ENCODE measurements at places on chromosomes 3 and 15. TPM values are rescaled to one million over a fixed set of nuclear protein-coding genes. Genes with fewer than 3 reads are reported as not detected.
A peak's percentile ranks its signal among the peaks of the same experiment; 100 is the strongest.

The FAM81A gene
- 4.9 TPM for total RNA-seq

DNA sequence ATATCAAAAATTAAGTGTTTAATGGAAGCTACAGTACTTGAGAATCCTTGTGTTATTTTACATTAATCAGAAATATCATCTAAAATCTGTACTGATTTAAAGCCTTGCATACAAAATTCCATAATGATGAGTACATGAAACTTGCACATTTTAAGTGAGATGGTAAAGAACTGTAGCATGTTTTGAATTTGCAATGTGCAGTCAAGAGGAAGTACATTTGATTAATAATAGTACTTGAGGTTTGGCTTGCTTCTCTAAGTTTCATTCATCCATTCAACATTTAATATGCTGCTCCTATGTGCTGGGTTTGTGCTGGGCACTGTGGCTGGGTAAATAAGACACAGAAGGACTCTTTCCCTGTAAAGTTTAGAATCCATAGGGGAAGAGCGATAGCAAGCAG is 332.3 kb downstream of the CNTN3 start:
- DNase-seq: no peak

GRCh38 chr15:51692154-51692553 is 10.9 kb downstream of the SCG3 start:
- DNase-seq: no peak

The CPNE4 gene
- total RNA-seq: not detected

DNA sequence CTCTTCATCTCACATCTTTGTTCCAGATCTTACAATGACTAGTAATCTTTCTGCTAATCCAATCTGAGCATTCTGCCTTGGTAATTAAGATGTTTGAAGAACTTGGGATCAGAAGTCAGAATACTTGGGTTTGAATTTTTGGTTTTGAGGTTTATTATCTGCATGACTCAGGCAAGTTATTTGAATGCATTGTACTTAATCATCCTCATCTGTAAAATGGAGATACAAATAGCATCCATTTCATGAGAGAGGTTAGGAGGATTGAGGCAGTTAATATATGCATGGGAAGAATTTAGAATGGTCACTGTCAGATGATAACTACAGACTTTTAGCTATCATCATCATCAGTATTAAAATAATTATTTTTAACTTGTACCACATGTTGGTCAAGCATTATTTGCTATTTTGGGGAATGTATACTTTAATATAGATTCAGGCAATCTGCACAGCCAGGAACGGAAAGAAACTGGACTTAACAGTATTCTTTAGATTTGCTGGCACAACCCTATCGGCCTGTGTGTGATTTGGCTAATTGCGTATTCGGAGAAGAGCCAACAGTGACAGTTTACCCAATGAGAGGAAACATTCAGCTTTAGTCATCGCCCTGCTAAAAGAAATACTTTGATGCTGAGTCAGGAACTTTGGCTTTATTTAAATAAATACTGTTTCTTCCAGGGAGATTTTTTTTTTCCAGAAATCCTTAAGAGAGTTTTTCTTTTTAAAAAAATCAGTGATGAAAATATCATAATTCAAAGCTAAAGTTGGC is 600.0 kb downstream of the ROBO1 start:
- DNase-seq: peak; percentile 90

The CELSR3 gene
- 0.98 TPM for total RNA-seq
